Body of pancreas (tissue), 4 donors: ENCODE measurements at places on chromosomes 5 and 9. TPM values are rescaled to one million over a fixed set of nuclear protein-coding genes. Genes with fewer than 3 reads are reported as not detected.

DNA sequence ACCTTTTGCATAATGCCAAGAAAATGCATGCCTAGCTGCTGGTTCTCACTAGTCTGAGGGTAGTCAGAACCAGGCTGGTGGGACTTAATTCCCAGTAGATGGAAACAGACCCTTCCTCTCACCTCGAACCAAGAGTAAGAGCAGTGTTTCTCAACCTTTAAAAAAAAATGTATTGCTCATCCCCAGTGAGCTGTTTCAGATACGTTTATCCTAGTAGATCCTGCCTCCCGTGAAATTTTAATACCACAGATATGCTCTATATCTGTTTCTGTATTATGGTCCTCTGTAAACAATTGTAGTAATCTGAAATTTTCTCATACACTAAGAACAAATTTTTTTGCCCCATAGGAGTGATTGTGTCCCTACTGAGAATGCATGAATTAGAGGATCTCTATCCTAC is 86.2 kb downstream of the TEK start:
- DNase-seq: no peak
- H3K4me1 ChIP-seq: no peaks in the 10 kb centered on the region
- no peaks in the 10 kb centered on the region for H3K36me3 ChIP-seq
- no peak overlapping the region for H3K4me3 ChIP-seq
- H3K27me3 ChIP-seq: no peaks in the 10 kb centered on the region
- no peak overlapping the region for H3K27ac ChIP-seq

DNA sequence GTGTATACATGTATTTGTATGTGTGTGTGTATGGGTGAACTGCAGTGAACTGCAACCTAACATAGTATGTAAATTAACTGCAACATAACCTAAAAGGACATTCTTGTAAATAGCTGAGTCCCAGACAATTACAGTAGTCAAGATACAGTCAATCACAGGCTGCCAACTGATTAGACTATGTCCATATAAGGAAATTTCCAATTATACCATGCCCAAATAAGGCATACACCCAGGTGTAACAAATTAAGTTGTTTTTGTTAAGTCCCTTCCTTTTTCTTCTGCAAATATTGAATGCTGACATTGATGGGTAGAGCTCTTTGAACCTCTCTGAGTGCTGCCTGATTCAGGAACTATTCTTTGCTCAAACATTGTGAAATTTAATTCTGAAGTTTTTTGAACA is 594.6 kb upstream of the FAM174A start:
- DNase-seq: no peak
- no peaks in the 10 kb centered on the region for H3K36me3 ChIP-seq
- H3K27ac ChIP-seq: no peak overlapping the region
- H3K4me3 ChIP-seq: no peak overlapping the region
- H3K27me3 ChIP-seq: no peaks in the 10 kb centered on the region

GRCh38 chr9:94693485-94694204 is 32.9 kb upstream of the AOPEP start:
- H3K4me3 ChIP-seq: no peak overlapping the region
- H3K27me3 ChIP-seq: no peaks in the 10 kb centered on the region
- H3K36me3 ChIP-seq: no peaks in the 10 kb centered on the region

GRCh38 chr9:125332527-125332926 is 70.9 kb downstream of the GAPVD1 start:
- no peak overlapping the region for H3K27ac ChIP-seq
- H3K4me1 ChIP-seq: peaks cover 11% of the 10 kb centered on the region
- no peaks in the 10 kb centered on the region for H3K36me3 ChIP-seq
- no peaks in the 10 kb centered on the region for H3K27me3 ChIP-seq
- DNase-seq: no peak
- no peak overlapping the region for H3K4me3 ChIP-seq

GRCh38 chr5:25516141-25516540 is 871.4 kb upstream of the CDH10 start:
- no peak overlapping the region for H3K4me3 ChIP-seq
- H3K36me3 ChIP-seq: no peaks in the 10 kb centered on the region
- no peaks in the 10 kb centered on the region for H3K4me1 ChIP-seq
- H3K27ac ChIP-seq: no peak overlapping the region

GRCh38 chr9:5140151-5140550 is 45.3 kb downstream of the INSL6 start:
- DNase-seq: no peak
- H3K36me3 ChIP-seq: no peaks in the 10 kb centered on the region
- H3K27me3 ChIP-seq: no peaks in the 10 kb centered on the region
- no peak overlapping the region for H3K27ac ChIP-seq
- H3K4me1 ChIP-seq: no peaks in the 10 kb centered on the region

GRCh38 chr9:99823681-99824377 is 2.1 kb downstream of the NR4A3 start:
- H3K27ac ChIP-seq: no peak overlapping the region
- H3K36me3 ChIP-seq: no peaks in the 10 kb centered on the region
- peaks cover 15% of the 10 kb centered on the region for H3K27me3 ChIP-seq
- peaks cover 34% of the 10 kb centered on the region for H3K4me1 ChIP-seq

- no peak for DNase-seq
- no peak overlapping the region for H3K4me3 ChIP-seq
- no peaks in the 10 kb centered on the region for H3K4me1 ChIP-seq
- no peaks in the 10 kb centered on the region for H3K27me3 ChIP-seq
- H3K36me3 ChIP-seq: no peaks in the 10 kb centered on the region
- no peak overlapping the region for H3K27ac ChIP-seq
Measured at GRCh38 chr5:107301999-107302398, 368.7 kb downstream of the EFNA5 start.

MAMDC4 gene
- total RNA-seq: 6.5 TPM

PCDHGA4 gene
- 6.7 TPM for total RNA-seq

UAP1L1 gene
- 8.2 TPM for total RNA-seq

CCDC192 gene
- total RNA-seq: not detected

PCDHGA1 gene
- 0.33 TPM for total RNA-seq

OR1Q1 gene
- not detected for total RNA-seq
